ENCODE measurements at places on chromosomes 5 and 9. TPM values are rescaled to one million over a fixed set of nuclear protein-coding genes. Genes with fewer than 3 reads are reported as not detected.

- DNase-seq = no peak
Measured at GRCh38 chr5:67142816-67143215, 53.8 kb downstream of the CD180 start.

- no peak for DNase-seq
Measured at GRCh38 chr5:34022121-34022705, 14.4 kb upstream of the AMACR start.

DNA sequence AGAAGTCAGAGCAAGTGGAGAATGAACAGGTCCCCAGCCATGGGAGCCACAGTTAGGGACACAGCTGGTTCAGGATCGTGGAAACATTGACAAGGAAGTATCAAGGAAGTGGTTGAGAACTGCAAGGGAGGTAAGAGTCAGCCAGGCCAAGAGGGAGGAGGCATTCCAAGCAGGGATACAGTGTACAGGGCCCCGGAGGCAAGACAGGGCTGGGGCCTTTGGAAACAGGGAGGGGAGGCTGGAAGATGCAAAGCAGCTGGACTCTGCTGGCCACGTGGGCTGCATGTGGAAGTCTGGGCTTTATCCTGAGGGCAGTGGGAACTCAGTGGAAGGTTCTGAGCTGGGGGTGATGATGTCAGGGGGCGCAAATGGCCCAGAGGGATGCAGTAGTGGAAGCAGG is 14.2 kb downstream of the CCDC180 start:
- DNase-seq = no peak

DNA sequence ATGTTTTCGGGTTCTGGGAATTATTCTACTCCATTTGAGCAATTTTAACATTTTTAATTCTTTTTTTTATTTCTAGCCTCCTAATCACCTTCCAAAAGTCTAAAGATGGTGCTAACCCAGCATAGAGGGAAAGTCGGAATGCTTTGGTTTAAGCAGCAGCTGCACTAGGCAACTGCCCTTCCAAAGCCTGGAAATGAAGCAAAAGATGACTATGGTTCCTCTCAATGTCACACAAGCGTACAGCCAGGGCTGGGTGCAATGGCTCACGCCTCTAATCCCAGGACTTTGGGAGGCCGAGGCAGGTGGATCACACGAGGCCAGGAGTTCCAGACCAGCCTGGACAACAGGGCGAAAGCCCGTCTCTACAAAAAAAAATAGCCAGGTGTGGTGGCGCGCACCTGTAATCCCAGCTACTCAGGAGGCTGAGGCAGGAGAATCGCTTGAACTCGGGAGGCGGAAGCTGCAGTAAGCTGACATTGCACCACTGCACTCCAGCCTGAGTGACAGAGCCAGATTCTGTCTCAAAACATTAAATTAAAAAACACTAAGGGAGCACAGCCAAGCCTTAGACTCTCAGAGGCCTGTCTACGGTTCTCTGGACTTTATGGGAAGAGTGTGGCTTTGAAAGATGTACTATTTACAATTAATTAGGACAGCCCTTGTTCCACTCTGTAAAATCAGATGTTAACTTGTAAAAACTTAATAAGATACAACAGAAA is 33.1 kb downstream of the ADAM19 start:
- DNase-seq = no peak

- DNase-seq = no peak
Measured at GRCh38 chr9:347667-348292, 133.1 kb downstream of the DOCK8 start.

- DNase-seq = peak; percentile 50
Measured at GRCh38 chr9:92406477-92406876, 2.1 kb upstream of the OGN start.

GRCh38 chr9:20929276-20929675 is 102.2 kb downstream of the HACD4 start:
- no peak for DNase-seq

GRCh38 chr9:108478431-108479332 is 377.1 kb downstream of the ACTL7B start:
- DNase-seq = no peak

- no peak for DNase-seq
Measured at GRCh38 chr9:135925496-135926133, 18.3 kb upstream of the CAMSAP1 start.

DNA sequence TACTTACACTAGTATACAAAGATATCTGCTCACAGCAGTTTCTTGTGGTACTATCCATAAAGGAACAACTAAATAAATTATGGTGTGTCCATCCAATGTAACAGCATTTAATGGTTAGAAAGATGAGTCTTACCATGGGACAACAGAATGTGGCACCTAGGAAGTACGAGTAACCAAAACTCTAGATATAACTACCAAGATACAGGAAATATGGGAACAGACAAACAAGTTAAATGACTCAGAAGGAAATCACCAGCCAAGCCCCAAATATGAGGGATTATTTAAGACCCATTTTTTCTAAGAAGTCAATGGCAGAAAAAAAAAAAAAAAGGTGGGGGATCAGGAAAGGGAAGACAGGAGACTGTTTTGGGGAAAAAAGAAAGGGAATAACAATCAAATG is 294.8 kb downstream of the PRELID2 start:
- DNase-seq = no peak

DNA sequence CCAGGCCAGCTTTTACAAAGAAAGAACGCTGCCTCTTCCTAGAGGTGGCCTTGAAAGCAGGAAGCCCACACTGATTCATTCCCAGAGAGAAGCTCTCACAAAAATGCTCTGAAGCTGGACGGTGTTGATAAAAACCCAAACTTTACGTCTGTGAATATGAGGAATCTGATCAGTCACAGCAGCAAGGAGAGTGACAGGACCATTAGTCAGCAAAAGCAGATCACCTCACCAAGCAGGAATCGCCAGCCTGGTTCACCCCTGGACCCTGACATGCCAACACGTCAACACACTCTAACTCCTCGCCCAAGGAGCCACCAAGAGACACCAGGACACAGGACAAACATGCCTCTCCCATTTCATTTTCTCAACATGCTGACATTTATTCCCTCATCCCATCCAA is 70.6 kb upstream of the ZNF622 start:
- no peak for DNase-seq

DNA sequence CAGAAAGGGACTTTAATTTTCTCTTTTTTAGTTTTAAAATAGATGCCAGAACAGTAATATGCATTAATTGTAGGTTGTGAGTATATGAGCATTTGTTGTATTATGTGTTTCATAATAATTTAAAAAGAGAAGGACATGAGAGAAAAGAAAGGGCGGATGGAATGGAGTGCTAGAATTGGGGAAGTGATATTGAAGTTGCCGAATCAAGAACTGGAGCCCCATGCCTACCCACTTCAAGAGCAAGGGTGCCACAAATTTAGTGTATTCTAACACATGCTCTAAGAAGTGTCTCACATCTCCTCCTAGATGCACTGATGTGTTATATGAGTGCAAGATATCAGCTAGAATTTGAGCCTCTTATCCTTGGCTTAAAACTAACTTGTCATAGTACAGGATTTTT is 43.6 kb upstream of the FYB1 start:
- DNase-seq = no peak

- no peak for DNase-seq
Measured at GRCh38 chr5:10680876-10681481, 80.1 kb downstream of the DAP start.

DNA sequence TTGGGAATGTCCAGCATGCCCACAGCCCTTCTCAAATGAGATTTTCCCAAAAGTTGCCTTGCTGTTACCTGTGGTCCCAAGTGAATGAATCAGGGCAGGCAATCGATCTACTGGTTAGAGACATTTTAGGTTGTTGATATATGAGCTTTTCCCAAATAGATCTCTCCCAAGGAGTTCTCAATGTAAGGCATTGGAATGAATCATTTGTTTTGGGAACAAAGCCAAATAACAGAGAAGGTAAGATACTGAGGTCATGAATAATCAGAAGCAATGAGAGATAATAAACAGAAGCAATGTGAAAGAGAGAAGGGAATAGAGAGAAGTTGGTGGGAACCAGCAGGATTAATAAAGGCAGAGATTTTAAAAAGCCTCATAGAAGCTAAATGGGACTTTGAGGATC is 93.6 kb upstream of the FER start:
- DNase-seq = no peak

GRCh38 chr9:34259315-34259714 is 69.8 kb downstream of the KIF24 start:
- no peak for DNase-seq

- DNase-seq = no peak
Measured at GRCh38 chr9:31259824-31260223, 1124.6 kb upstream of the ACO1 start.

DNA sequence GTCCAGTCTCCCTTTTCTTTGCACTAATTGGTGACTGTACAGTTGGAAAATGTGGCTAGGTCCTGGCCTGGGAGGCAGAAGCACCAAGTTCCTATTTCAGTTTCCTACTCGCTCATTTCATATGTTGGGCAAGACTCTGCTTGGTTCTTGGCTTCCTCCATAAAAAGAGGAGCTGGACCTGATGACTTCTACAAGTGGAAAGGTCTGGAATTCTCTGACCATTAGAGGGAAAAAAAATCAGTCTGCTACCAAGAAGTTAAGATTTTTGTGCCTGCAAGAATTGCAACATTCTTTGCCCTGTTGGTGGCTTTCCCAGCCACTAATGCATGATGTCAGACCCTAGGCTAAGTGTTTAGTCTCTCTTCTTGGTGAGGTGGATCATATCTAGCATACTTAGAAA is 91.5 kb downstream of the WDR41 start:
- DNase-seq = no peak

- DNase-seq = no peak
Measured at GRCh38 chr5:102758576-102758975, 3.5 kb downstream of the PAM start.

Gene FGD3
- 55.4 TPM for total RNA-seq

Gene AGTPBP1
- total RNA-seq = 18.1 TPM

Gene PRRT1B
- total RNA-seq = not detected

Gene SARDH
- 4.1 TPM for total RNA-seq

Gene SEMA6A
- total RNA-seq = 37.8 TPM

Gene C9orf40
- total RNA-seq = 3.2 TPM

Gene CCNI2
- total RNA-seq = 5.8 TPM

Gene ZBED3
- 14.7 TPM for total RNA-seq

Gene LRRC14B
- not detected for total RNA-seq

Gene PLAC8L1
- total RNA-seq = 1.1 TPM

Gene NUDT2
- 18.7 TPM for total RNA-seq

Gene MEGF10
- total RNA-seq = 1.1 TPM

Gene OCLN
- total RNA-seq = 52.8 TPM

Gene SLC6A19
- total RNA-seq = not detected

Gene TESK1
- total RNA-seq = 25.6 TPM
